ENCODE measurements at places on chromosomes 16 and 17.
A peak's percentile ranks its signal among the peaks of the same experiment; 100 is the strongest.

DNA sequence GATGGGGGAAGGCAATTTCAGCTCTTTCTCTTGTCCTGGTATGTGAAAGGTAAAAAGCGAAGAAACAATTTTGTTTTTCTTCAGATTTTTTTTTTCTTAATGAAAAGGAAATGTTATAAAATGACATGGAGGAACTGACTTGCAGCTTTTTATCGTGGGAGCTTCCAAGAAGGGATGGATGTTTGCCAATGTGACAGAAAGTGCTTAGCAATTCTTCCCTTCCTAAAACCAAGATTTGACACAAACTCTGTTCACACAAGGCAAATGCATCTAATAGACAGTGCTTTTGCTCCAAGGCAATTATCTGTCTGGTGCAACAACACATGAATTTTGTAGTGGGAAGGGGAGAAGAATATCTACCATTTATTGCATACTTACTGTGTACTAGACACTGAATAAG lies 988.5 kb downstream of the CDH11 start:
- DNase-seq = no peak

- no peak for DNase-seq
These were observed 59.2 kb downstream of the ABCC1 start for GRCh38 chr16:16008666-16009065.

GRCh38 chr17:38602956-38603785 lies 2.6 kb downstream of the SRCIN1 start:
- DNase-seq = no peak

DNA sequence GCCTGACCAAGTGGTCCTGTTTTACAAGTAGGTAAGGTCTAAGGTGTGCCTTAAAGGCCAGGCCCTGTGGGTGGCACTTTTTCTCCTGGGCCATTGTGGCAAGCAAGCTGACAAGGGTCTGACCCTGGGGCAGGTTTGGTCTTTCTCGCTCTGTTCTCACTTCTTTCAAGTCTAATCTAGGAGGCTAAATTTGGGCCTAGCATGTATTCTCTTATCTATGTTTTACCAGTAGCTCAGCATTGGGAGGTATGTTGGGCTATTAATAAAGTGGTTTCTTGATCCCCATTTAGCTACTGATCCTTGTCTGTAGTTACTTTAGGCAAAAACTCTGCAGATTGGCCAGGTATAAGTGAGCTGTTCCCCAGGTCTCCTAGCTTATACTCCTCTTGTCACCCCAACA lies 77.7 kb downstream of the DNAH3 start:
- DNase-seq = no peak

DNA sequence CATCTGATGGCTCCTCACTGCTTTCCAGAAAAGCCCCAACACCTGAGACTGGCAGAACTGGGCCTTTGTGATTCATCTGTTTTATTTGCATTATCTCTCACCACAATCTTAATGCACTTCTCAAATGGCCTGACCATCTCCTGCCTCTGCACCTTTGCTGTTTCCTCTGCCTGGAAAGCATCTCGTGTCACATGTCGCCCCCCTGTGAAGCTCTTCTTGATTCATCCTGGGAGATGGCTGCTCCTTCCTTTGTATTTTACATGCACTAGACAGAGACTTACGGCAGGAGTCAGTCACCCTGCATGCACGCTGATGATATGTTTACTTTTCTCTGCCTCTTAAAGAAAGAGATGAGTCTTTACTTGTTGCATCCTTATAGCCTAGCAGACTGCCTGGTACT lies 30.0 kb downstream of the HNF1B start:
- DNase-seq = no peak

DNA sequence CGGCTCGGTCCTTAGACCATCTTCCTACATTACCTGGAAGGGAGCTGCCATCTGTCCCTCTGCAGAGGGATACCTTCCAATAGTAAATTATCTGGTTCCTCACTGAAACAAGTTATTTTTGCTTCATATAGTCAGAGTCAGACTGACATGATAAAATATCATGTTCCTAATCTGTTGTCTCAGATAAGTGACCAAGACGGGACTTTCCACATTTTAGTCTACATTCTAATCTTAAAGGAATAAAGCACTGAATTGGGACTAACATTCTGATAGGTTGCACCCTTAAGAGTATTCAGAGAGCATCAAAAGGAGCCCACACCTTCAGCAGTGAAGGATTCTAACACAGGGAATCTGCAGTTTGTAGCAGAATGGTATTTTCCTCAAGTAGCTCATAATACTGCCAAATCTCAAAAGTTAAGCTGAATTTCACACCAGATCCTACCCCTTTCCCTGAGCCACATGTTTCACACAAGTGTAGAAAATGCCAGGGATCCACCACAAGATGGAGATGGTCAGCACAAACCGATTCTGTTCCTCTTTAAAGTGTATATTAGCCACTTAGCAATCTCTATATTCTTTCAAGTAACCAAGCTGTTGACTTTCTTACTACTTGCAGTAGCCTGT lies 13.4 kb downstream of the GINS2 start:
- DNase-seq = no peak

DNA sequence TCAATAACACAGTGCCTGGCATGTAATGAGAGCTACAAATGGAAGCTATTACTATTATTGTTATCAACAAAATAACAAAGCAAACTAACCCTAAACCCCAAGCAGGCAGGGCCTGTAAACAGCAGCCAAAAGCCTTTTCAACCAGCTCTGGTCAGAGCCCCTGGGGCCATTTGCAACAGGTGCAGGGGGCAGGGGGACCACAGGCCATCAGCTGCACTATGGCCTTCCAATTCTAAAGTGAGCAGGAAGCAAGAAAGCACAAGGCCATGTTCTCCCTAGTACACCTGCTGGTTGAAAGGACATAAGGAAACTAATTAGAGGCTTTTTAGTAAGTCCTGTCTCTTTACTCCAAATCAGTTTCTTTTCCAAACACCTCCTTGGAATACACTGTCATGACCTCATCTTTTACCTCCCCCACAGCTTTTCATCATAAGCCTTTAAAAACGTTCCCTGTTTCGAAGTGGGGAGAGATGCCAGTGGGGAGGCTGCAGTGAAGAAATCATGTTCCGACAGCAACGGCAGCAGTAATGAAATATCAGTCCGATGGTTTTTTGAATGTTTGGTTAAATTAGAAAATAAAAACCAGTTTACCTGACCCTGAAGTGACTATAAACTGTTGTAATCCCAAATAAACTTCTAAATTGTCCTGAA lies 68.4 kb upstream of the GSG1L start:
- DNase-seq = no peak

DNA sequence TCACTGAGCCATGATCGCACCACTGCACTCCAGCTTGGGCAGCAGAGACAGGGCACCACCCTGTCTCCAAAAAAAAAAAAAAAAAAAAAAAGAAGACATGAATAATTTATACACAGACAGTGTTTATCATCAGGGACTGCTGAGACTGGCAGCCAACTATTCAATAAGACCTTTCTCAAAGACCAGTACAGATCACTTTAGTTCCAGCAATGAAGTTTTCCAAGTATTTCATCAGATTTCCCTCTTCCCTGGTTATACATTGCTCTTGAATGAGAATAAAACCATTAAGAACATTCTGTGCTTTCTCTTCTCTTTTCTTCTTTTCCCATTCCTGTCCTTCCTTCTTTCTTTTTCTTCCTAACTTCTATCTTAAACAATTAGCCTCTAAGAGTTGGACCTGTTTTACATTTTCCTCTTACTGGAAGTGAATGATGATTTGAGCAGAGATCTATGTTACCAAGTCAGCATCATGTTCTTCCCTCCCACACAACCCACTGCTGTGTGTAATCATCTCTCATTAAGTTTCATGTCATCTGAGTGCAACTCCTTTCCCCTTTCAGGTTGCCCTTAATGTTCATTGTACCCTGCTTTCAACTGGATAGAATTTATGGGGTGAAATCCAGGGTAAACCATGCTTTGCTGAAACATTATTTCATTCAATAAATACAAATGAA lies 35.9 kb upstream of the SMIM36 start:
- no peak for DNase-seq

- peak; percentile 58 for DNase-seq
These were observed 119.8 kb downstream of the HIC1 start for GRCh38 chr17:2174468-2175293.

- no peak for DNase-seq
These were observed 5.7 kb upstream of the TOB1 start for GRCh38 chr17:50871898-50872297.
